PC-9 (cell line): ENCODE measurements at places on chromosomes 13 and 19.

- no peak for DNase-seq
Observed at GRCh38 chr19:38699027-38699346, 45.3 kb downstream of the CAPN12 start.

DNA sequence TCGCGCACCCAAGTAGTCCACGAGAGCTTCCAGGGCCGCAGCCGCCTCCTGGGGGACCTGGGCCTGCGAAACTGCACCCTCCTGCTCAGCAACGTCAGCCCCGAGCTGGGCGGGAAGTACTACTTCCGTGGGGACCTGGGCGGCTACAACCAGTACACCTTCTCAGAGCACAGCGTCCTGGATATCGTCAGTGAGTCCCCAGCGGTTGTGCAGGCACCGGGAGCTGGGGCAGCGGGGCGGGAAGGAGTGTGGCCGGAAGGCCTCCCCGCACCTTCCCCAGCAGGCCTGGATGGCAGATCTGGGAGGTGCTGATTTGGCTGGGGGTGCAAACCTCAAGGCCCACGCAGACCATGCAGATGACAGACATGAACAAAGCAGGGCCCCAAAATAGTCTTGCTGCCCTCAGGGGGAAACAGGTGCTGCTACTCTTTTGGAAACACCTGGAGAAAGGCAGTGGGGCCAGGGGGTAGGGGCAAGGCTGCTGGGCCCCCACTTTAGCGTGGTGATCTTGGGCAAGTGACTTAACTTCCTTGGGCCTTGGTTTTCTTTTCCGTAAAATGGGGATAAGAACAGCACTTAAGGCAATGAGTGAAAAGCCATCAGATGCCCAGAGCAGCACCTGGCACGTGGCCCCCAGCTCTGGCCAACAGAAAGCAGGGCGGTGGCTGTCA, 4.0 kb downstream of the MAG start:
- DNase-seq = no peak

GRCh38 chr19:41541990-41542584, 33.9 kb upstream of the CEACAM21 start:
- DNase-seq = no peak

DNA sequence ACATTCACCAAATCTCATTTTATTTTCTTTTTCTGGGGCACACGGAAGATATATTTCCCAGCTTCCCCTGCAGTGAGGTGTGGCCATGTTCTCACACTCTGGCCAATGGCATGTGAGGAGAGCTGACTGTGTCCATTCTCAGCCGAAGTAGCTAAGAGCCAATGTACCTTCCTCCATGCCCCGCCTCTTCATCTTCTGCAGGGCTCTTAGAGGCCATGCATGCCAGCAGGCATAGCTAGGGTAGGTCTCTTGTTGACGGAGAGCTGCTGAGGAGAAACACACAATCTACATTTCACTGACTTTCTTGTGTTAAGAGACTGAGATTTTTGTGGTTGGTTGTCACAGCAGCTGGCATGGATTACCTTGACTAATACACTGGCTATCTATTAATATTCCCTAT, 9.8 kb upstream of the MICU2 start:
- DNase-seq = no peak

DNA sequence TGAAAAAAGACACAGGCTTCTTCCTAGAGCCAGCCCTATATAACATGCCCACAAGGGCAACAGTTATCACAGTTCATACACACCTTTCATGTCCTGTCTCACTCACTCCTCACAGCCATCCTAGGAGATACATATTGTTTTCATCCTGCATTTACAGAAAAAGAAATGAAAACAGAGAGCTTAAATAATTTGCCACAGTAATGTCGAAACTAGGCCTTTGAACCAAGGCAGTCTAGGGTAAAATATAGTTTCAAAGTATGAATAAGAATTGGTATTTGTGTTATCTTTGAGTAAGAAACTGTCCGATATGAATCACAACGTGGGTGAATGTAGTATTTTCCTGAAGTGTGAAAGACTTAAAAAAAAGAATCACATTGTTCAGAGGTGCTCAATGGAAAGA, 26.8 kb downstream of the CLDN10 start:
- DNase-seq = no peak
